ENCODE measurements at places on chromosomes 6 and 20. TPM values are rescaled to one million over a fixed set of nuclear protein-coding genes. Genes with fewer than 3 reads are reported as not detected.

Gene PRL
- not detected for total RNA-seq

Gene OTOR
- total RNA-seq: not detected

Gene BAG2
- total RNA-seq: 6.6 TPM

Gene CLPSL1
- not detected for total RNA-seq

Gene KHDC1L
- not detected for total RNA-seq

Gene MMP24OS
- total RNA-seq: 28.8 TPM

Gene EGFL8
- 0.12 TPM for total RNA-seq

Gene AGPAT1
- total RNA-seq: 43.9 TPM

Gene WFDC12
- total RNA-seq: not detected

Gene SIGLEC1
- total RNA-seq: not detected

Gene TRIM40
- total RNA-seq: not detected

Gene BTNL2
- not detected for total RNA-seq

Gene RBBP8NL
- total RNA-seq: not detected

Gene RGS19
- 8.2 TPM for total RNA-seq

Gene DPPA5
- not detected for total RNA-seq

Gene PLCB4
- 0.29 TPM for total RNA-seq

Gene SCAF8
- total RNA-seq: 27.0 TPM

Gene RRAGD
- 0.75 TPM for total RNA-seq

Gene KCNK17
- not detected for total RNA-seq

Gene CNBD2
- total RNA-seq: 5.1 TPM

Gene NQO2
- 25.2 TPM for total RNA-seq

Gene ANKEF1
- total RNA-seq: 0.68 TPM

Gene CUTA
- 165 TPM for total RNA-seq

Gene SLC26A8
- total RNA-seq: not detected

Gene RWDD1
- total RNA-seq: 40.2 TPM

Gene ZSCAN31
- 10.1 TPM for total RNA-seq

Gene CCDC170
- total RNA-seq: 0.31 TPM

Gene IP6K3
- total RNA-seq: not detected

Gene C6orf132
- 0.54 TPM for total RNA-seq

Gene AGPAT4
- 3.3 TPM for total RNA-seq

Gene FNDC11
- 0.12 TPM for total RNA-seq

Gene EPPIN
- not detected for total RNA-seq

Gene GPX5
- total RNA-seq: not detected

Gene TMEM217
- total RNA-seq: 0.20 TPM

Gene PGC
- total RNA-seq: not detected

Gene TMEM244
- not detected for total RNA-seq

Gene TFAP2B
- total RNA-seq: not detected

Gene EMILIN3
- 0.31 TPM for total RNA-seq

Gene MAFB
- 30.5 TPM for total RNA-seq

Gene AGER
- total RNA-seq: 0.50 TPM

Gene PMEPA1
- total RNA-seq: 1.8 TPM

Gene BMP5
- not detected for total RNA-seq

Gene DYNLT2
- total RNA-seq: 0.49 TPM

Gene BMP2
- 5.1 TPM for total RNA-seq

Gene ECHDC1
- total RNA-seq: 55.4 TPM

Measured in cardiac ventricle fibroblast (primary cell).